ENCODE measurements at places on chromosomes 3 and 15. TPM values are rescaled to one million over a fixed set of nuclear protein-coding genes. Genes with fewer than 3 reads are reported as not detected.

DNA sequence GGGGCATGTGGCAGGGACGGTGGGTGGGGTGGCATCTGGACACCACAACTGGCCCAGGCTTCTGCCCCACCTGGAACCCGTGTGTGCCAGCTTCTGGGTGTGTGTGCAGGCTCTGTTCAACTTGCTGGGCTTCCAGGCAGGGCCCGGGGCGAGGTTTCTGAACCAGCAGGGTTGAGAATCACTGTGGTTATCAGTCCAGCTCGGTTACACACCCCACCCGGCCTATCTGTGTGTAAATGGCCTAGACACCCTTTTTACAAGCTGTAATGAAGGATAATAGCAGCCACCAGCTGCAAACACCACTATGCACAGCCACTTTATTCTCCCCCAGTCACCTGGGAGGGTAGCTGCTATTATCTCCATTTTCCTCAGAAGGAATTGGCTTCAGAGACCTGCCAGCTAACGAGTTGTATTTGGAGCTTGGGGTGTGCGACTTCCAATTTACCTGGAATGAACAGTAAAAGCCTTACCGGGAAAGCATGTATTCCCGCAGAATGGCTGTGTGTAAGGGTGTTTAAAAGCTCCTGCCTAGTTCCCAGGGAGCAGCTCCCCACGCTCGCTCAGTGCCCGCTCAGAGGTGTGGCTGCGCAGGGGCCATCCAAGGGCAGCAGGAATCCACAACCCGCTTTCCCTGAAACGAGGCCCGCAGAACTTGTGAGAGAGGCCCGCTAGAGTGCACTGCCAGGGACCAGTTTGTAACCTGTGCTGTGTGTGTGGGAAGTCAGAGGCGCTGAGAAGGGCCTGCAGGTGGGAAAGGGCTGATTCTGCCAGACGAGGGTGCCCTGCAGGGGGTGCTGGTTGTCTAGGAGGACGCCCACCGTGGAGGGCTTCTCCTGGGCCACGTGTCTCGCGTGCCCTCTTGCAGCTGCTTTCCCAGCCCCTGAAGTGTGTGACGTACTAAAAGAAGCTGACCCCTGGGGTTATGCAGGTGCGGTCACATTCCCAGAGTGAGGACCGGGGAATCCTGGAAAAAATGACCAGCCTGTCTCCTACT lies 83.5 kb downstream of the C3orf70 start:
- no peak for DNase-seq

- peak; percentile 71 for DNase-seq
Observed at GRCh38 chr3:59709702-59710553, 660.1 kb upstream of the CFAP20DC start.

DNA sequence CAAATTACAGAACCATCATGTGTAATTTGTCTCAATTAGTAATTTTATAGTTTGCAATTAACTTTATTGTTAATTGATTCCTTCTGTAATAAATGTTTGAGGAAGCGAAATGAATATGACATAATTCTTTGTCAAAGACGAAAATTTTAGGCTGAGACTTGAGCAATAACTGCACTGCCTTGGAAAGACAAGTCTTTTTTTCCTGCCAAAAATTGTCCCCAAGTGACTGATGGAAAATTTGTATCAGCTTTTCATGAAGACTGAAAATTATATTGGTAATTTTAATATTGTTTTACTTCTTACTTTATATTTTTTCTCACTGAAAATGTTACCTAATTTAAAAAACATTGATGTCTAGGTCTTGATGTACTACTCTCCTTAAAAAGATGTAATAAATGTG lies 622.6 kb downstream of the NLGN1 start:
- DNase-seq: no peak

DNA sequence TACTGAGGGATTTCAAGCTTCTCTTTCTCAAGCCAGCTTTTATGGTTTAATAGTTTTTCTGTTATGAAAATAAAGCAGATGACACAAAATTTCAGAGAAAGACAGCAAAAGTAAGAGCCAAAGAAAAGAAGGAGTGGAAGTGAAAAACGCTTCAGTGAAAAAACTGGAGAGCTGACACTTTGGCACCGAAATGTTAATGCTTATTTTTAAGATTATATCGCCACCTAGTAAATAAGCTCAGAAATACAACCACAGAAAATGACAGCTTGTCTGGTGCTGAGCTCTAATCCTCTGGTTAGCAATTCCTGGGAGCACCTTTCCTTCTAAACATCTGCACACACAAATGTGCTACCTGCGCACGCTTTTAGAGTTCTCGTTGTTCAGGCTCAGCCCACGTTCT lies 101.6 kb downstream of the ZPLD1 start:
- DNase-seq: no peak

Gene C3orf22
- not detected for total RNA-seq

Gene BUB1B
- total RNA-seq: 94.9 TPM

Gene ZNF621
- 22.6 TPM for total RNA-seq

Gene RBP2
- total RNA-seq: not detected

Gene SENP5
- total RNA-seq: 37.0 TPM

All from activated CD8-positive, alpha-beta T cell treated with anti-CD3 and anti-CD28 coated beads, Interleukin-2, amount 10 ng/mL, durations not matched to agents 7 days and 5 days (primary cell).